ENCODE measurements at places on chromosomes 4 and X.

- no peak for DNase-seq
Measured at GRCh38 chr4:138796761-138797160, 218.8 kb upstream of the NOCT start.

DNA sequence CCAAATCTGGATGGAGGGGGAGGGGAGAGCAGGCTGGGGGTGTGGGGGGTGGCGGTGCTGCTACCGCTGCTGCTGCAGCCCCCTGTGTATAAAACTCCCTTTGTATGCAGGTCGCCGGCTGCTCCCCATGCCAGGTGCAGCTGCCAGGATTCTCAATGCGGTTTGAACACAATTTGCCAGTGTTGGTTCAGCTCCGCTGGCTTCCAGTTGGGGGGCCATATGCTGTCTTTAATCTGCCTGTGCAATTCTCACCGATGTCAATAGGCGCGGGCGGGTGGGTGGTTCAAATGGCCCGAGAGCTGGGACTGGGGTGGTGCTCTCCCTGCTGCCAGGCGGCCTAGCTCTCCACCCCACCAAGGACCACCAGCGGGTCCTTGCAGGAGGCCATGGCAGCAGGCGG lies 257.6 kb downstream of the BCOR start:
- DNase-seq = no peak

DNA sequence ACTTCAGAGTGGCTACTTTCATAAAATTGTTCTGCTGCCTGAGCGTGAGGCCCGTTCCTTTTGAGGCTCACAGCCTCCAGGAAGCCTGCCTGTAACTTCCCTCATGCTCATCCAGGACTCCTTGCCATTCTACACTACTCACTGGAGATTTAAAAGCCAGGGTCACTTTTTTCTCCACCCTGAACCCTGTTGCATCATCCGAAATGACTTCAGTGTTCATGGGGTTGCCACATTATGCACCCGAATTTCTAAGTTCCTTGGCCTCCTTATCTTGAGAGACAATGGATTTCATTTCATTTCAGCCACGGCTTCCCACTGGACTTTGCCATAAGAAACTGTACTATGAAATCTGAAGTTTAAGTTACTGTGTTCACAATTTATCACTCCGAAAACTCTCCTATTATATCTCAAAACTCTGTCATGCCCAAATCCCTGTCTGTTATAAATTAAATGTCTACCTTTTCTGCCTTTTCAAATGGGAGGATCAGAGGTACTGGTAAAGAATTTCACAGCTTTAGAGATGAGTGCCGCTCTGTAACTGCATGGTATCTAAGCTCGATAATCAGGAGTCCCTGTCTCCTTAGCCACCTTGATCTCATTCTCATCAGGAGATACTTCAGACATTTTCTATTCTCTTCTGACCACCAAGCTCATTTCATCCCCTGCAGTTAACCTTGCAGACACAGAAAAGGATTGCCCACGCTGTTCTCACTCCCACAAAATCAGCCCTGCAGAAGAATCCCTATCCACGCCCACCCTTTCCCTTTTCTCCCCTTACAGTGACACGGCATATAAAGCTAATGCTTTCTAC lies 59.9 kb downstream of the TRIML1 start:
- DNase-seq = no peak

GRCh38 chr4:182354867-182355266 lies 111.7 kb downstream of the TENM3 start:
- peak; percentile 59 for DNase-seq

GRCh38 chr4:3066836-3067400 lies 7.4 kb downstream of the HTT-AS start:
- DNase-seq = no peak

- no peak for DNase-seq
Measured at GRCh38 chrX:70255452-70255851, 4.6 kb downstream of the P2RY4 start.

DNA sequence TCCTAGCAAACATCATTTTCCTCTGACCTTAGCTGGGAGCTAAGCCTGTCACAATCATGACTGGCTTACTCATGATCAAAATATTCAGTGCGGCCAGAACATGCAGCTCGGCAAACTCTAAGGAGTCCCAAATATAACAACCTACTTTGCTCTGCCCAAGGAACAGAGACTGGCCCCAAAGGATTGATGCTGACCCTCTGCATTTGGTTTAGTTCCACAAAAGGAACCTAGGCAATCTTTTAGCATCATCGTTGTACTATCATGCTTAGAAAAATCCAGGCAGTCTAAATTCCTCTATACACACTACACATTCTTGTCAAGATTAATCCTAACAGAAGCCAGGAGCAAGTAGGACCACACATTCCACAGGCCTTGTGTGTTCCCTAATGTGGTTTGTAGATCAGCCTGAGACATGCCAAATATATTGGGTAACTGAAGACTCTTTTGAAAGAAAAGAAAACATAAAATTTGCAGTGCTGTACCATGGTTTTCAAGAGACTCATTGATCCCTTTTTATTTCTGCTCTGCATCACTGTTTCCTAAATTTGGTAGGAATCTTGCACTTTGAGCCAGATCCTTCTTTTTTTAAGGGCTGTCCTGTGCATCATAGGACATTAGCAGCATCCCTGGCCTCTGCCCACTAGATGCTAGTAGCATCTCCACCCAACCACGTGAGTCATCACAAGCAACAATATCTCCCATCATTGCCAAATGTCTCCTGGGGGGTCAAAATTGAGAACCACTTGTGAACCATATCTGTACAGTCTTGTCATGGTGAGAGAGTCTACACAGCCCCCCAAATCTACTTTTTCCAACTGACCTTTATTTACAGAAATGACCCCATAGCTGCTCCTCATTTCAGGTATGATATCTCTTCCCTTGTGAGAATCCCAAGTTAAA lies 17.6 kb upstream of the CC2D2A start:
- peak; percentile 94 for DNase-seq

DNA sequence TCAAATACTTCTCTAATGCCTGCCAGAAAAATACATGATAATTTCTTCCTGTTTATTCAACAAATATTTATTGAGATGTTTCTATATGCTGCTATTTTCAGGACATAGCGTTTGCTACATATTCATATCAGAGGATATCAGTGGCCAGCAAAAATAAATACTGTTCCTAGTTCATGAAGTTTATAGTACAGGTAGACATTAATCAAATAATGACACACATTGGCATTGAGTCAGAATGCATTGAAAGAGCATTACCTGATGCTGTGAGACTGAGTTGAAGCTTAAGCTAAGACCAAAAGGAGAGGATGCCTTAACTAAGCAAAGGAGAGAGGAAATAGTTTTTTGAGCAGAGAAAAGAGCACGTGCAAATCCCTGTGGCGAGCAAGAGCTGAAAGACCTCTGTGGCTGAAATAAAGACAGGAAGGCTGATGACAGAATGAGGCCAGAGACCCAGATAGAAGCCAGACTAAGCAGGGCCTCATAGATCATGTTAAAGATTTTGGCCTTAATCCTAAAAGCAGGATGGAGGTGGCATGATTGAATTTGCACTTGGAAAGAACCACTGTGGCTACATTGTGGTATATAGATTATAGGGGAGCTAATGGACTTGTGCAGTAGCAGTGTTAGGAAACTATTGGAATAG lies 36.2 kb downstream of the FAM241A start:
- DNase-seq = no peak

GRCh38 chrX:138858438-138858837 lies 146.9 kb upstream of the FGF13 start:
- peak; percentile 84 for DNase-seq

GRCh38 chr4:1563768-1564485 lies 120.2 kb downstream of the FAM53A start:
- DNase-seq = no peak

DNA sequence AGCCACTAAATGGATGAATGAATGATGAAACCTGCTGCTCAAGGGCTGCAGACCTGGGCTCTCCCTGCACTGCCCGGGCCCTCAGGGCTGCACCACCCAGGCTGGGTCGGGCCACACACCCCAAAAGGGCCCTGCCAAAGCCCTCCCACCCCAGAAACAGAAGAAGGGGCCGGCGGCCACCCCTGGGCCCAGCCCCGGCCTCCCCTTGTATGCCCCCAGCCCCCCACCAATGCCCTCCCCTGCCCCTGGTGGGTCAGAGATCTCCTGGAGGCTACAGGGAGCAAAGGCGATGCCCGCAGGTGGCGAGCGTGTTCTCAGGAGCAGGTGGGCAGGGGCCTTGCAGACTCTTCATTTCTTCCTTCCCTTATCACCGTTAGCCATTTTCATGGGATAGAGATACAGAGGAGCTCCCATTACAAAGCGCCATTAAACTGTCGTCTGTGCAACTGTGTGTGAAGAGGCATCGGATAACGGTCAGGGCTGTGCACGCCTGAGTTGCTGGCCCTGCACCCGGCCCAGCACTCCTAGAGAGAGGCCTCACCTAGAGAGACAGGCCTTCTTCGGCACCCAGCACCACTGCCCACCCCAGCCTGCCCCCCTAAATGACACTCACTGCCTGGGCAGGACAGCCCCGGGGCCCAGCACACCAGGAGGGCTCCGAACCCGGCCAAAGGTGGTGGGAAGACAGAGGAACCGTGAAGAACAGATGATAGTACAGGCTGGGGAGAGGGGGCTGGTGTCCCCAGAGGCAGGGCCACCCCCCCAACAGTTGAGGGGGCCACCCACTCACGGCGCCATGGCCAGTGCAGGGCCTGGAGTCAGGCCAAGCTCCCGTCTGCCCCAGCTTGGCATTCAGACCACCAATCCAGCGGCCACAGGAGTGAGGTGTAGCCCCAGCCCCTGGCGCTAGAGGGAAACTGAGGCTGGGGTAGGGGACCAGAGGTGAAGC lies 133.7 kb downstream of the FAM53A start:
- DNase-seq = no peak

- DNase-seq = no peak
Measured at GRCh38 chr4:78901882-78902281, 37.4 kb downstream of the PAQR3 start.

DNA sequence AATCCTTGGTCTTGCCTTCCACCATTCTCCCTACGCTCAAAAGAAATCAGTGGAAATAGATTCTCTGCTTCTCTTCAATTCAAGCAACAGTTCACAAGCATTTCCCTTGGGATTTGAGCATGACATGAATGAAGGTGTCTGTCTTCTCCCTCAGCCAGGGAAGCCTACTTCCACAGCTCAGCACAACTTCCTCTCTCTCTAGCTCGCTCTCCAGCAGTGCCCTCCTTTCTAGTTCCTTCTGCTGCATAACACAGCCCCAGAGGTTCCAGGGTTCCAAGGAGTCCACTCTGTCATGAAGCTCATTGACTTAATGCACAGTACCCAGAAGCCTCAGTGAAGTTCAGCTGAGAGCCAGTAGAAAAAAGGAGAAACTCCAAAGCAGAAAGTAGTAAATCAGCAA lies 81.3 kb downstream of the PLS3 start:
- no peak for DNase-seq

- peak; percentile 56 for DNase-seq
Measured at GRCh38 chrX:71253253-71254091, 468 bp downstream of the ZMYM3 start.

GRCh38 chr4:53730031-53730805 lies 138.9 kb upstream of the LNX1 start:
- peak; percentile 20 for DNase-seq

- no peak for DNase-seq
Measured at GRCh38 chrX:38699121-38699520, 102.1 kb upstream of the MID1IP1 start.

GRCh38 chr4:2040391-2041238 lies 18.5 kb upstream of the NAT8L start:
- DNase-seq = no peak
